HCEC 1CT (cell line): ENCODE measurements at places on chromosomes 7 and 10.
A peak's percentile ranks its signal among the peaks of the same experiment; 100 is the strongest.

DNA sequence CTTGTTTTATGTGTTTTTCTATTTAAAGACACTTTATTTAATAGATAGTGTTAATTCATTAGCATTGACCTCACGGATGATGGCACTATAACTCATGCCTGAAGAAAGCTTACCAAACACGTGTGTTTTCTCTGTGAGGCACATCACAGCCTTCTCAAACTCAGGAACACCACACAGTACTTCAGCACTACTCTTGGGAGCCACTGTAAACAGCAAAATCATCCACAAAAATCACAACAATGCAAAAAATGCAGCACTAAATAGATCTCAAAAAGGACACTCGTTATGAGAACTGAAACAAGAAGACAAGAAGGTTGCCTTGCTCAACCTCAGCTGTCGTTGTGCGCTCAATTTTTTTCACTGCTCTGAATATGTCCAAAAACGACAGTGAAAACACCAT lies 12.0 kb upstream of the PARP12 start:
- no peak for DNase-seq

DNA sequence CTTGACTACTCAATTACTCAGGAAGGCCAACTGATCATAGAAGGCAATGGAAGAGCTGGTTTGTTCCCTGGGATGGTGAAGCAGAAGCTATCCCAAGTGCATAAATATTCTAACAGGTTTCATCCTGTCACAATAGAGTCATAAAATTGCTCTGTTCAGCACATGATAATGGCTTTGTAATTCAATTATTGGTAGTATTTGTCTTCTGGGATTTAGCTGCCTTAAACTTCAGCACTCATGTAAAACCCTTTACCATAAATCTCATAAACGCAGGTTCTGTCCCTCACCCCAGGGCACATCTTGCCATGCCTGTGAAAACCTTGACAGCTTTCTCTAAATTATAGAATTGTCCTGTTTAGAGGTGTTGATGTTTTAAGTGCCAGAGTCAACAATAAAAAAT lies 417.6 kb downstream of the SORCS1 start:
- no peak for DNase-seq

DNA sequence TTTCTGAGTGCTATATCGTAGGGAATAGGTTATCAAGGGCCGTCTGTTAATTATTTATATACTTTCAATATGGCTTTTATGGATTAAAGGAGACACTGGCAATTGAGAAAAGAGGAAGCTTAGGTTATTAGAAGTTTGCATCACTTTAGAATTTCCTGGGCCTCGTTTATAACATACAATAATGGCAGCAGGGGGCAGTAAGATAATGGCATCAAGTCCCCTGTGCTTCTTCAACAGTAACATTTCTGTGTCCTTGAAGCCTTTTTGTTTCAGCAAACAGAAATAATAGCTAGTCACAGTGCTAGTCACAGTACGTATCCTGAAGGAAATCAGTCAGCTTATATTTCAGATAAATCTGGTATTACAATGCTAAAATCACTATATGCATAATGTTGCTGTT lies 41.9 kb downstream of the SPAM1 start:
- DNase-seq = no peak

DNA sequence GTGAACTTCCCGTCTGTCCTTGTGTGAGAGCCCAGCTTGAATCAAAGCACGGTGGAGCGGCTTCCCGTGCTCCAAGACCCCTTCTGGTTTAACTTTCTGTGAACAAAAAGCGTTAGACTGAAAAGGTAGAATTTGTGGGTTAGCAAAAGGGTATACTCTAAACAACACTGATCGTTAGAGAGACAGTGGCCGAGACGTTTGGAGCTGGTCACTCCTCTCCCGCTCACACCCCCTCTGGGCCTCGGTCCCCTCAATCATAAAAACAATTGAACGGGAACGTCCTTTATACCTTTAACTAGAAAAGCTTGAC lies 502 bp downstream of the PRKRIP1 start:
- DNase-seq = no peak

DNA sequence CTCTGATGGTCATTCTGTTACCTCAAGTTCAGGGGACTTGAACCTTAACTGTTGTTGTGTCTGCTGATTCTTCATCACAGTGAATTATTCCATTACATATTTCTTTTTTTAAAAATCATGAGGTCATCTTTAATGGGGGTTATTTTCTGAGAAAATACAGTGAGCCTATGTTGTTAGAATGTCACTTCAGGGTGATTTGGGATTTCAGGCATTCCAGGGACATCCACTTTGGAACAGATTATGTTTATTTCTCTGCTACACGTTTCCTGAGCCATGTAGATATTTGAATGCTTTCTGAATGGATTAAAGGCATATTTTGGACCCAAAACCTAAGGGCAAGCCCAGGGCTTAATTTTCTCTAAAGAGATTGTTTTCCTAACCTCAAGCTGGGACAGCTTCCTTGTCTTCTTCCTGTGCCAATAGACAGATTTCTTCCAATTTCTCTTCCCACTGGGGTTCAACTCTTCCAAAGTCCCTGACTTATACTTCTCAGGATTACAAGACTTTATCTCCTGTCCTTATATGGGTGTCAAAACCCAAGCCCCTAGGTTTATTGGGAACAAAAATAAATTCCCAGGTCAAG lies 271.7 kb downstream of the ARHGAP12 start:
- DNase-seq = peak; percentile 2

DNA sequence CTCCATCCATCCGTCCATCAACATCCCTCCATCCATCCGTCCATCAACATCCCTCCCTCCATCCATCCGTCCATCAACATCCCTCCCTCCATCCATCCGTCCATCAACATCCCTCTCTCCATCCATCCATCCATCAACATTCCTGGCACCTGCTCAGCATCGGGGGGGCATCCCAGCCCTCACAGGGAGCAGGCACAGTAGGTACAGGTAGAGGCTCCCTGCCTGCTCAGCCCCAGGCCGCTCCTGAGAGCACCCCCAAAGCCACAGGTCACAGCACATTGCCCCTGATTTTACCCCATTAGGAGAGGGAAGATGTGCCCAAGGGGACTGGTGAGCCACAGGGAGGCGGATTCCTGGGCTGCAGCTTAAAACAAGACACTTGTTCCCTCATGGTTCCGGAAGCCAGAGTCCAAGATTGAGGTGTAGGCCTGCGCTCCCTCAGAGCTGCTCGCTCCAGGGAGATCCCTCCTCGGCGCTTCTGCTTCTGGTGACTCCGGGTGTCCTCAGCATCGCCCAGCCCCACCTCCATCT lies 21.1 kb upstream of the CFAP46 start:
- DNase-seq = no peak

DNA sequence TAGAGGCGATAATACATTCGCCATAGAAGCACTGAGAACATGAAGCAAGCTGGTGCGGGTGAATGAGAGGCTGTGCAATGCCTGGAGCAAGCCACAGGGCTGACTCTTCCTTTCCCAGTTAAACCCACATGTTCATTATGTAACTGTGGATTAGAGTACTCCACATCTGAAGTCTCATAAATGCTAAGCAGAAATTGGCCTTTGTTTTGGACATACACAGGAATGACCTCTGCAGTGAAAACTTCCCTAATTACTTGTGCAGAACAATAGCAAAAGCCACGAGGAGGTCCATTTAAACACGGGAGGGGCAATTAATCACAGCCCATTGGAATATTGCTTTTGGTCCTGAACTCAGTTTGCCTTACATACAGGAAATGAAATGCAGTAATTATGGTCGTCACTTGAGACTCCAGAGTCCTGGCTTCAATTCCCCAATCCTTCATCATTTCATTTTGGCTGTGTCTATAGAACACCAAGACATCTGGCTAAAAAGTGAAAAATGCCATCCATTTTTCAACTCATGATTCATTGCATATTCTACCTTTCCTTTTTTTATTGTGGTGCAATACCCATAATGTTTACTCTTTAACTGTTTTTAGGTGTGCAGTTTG lies 78.7 kb upstream of the CXCL12 start:
- no peak for DNase-seq

DNA sequence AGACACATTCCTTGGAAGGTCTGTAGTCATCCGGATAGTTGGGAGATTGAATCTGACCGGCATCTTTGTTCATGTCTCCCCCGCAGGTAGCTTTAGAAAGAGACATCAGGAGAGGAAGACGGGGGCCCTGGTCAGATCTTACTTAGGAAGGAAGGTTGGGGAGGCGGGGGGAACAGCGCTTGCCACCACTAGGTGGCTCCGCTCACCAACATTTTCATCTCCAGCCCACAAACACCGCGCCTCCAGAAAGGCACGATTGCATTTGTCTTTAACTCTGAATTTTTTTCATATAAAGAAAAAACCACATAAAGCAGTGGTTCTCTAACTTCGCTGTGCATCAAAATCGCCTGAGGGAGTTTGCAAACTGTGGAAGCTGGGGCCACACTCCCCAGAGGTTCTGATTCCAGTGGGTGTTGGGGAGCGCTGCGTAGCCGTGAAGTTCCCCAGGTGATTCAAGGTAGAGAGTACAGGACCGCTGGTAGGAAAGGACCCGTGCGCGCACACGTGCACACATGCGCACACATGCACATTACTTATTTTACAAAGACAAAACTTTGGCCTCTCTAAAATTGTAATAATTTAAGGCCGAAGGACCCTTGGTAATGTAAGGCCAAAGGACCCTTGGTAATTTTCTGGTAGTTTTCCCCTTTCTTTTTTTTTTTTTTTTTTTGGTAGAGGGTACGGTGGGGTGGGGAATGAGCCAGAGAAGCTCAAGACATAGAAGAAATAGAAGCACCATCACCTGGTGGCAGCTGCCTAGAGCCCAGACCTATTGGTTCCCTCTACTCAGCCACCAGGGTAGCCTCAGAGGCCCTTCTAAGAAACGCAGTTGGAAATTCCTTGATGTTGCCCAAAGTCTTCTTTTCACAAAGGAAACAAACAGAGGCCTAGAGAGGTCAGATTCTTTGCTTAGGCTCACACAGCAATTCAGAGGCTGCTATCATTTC lies 37.4 kb upstream of the OPALIN start:
- DNase-seq = peak; percentile 53

DNA sequence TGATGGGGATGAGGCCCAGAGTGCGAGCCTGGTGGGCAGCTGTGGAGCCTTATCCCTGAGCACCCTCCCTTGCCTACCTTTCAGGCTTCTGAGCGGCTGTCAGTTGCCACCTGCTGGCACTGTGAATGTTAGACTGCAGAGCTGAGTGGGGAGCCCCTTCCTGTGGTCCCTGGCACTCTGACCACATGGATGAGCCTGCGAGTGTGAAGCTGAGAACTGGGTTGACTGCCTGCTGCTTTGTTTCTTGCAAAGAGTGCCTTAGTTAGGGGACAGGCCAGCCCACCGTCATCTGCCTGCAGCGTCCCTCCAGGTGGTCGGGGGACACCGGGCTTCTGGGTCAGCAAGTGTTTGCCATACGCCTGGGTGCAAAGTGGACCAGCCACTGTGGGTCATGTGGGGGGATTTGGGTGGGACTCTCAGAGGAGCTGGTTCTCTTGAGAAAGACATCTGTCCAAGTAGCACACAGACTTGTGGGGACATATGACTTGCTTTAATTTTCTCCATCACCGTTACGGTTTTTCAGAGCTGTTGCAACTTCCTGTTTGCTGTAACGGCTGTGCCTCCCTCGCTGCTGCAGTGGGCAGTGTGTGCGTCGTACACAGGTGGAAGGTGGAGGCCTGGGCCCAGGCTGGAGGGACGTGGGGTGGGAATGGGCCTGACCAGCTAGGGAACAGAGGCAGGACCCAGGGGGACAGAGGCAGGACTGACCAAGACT lies 13.7 kb downstream of the INPP5A start:
- no peak for DNase-seq

DNA sequence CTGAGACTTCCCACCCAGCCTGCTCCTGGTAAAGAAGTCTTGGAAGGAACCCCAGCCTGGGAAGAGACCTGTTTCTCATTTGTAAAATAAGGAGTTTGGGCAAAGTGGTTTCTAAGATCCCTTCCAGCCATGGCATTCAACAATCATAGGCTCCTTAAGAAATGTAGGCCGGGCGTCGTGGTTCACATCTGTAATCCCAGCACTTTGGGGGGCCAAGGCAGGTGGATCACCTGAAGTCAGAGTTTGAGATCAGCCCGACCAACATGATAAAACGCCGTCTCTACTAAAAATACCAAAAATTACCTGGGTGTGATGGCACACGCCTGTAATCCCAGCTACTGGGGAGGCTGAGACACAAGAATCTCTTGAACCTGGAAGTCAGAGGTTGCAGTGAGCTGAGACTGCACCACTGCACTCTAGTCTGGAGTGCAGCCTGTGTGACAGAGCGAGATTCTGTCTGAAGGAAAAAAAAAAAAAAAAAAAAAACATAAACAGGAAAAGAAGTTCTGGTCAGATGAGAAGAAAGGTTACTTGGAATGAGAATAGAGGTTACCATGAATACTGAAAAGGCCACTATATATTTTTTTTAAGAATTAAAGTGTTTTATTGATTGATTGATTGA lies 15.9 kb downstream of the DLG5 start:
- DNase-seq = no peak

GRCh38 chr10:34526758-34527730 lies 288.1 kb downstream of the PARD3 start:
- peak; percentile 96 for DNase-seq

GRCh38 chr10:59880971-59881510 lies 25.3 kb downstream of the CCDC6 start:
- no peak for DNase-seq

GRCh38 chr7:135620980-135621850 lies 41.1 kb upstream of the STMP1 start:
- DNase-seq = peak; percentile 87

- DNase-seq = peak; percentile 49
Observed at GRCh38 chr7:140646931-140647647, 6.5 kb upstream of the DENND2A start.

GRCh38 chr7:22445140-22445743 lies 54.7 kb downstream of the STEAP1B start:
- DNase-seq = no peak

GRCh38 chr10:124939290-124939689 lies 2.6 kb upstream of the ZRANB1 start:
- no peak for DNase-seq

GRCh38 chr7:3688071-3688470 lies 387.0 kb downstream of the SDK1 start:
- DNase-seq = no peak

DNA sequence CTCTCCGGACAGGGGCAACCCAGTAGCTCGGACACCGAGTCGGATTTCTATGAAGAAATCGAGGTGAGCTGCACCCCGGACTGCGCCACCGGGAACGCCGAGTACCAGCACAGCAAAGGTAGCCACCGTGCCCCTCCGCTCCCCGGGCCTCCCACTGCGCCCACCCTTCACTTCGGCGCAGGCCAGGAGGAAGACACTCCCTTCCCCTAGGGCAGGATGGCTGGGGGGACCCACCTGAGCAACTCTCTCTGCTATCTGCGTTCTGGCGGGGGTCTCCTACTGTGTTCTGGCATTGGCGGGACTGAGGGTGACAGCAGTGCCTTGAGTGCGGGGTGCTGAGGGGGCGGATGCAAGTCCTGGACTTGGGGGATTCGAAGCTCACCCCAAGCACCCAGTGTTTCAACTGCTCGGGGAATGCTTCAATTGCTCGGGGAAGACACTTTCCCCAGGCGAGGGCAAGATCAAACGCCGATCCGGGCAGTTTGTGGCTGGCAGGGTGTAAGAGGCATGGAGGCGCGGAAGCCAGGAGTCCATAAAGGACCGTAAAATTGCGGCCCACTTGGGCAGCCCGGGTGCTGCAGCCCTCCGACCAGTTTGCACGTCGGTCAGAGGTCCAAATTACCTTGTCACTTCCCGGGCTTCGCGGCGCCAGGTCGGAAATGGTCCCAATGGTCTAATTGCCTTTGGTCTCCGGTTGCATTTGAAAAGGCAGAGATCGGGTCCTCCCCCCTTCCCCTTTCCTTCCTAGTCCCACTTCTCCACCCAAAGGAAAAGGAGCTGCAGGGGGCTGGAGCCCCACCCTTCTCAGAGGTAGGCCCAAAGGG lies 950 bp downstream of the EVX1 start:
- no peak for DNase-seq
